ENCODE measurements at places on chromosomes 2 and 18.

DNA sequence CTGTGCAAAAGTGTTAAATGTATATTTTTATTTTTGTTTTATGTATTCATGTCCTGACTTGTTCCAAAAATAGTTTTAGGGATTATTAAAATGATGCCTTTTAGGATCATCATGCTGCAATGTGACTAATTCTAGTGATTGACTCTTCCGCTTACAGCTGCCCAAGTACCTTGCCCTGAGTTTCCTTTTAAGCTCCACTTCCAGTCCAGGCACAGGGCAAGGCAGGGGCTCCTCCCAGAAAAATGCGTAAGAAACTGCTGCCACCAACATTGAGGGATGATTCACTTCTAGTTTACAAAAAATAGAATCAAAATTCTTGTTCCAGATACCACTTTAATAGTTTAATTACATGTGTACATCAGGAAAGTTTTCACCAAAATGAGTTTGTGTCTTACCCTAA is 116.4 kb downstream of the IRS1 start:
- DNase-seq: no peak

- DNase-seq: no peak
Measured at GRCh38 chr18:3156325-3156640, 63.5 kb downstream of the MYOM1 start.

DNA sequence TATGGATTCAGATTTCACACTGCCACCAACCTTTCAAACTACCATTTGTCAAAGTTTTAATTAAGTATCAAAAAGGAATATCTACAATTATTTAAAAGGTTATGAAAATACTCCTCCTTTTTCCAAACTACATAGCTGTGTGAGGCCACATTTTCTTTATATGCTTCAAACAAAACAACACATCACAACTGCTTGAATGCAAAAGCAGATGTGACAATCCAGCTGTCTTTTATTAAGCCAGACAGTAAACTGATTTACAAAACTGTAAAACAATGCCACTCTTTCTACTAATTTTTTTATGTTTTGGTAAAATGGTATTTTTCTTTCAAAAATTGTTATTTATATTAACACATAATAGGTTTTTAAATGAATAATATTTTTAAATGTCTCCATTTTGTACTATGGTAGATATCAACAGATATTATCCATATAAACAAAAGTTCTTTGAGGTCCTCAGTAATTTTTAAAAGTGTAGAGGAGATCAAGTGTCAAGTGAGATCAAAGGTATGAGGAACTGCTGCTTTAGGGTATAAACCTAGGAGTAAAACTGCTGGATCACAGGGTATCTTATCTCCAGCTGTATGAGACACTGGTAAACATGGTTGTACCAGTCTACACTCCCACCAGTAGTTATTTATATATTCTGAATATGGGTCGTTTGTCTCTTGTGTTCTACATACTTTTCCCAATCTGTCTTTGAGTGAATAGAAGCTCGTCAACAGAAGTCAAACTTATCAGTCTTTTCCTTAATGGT is 68.8 kb upstream of the SERTAD2 start:
- DNase-seq: no peak

- DNase-seq: no peak
Measured at GRCh38 chr2:162234620-162235462, 8.4 kb downstream of the FAP start.

DNA sequence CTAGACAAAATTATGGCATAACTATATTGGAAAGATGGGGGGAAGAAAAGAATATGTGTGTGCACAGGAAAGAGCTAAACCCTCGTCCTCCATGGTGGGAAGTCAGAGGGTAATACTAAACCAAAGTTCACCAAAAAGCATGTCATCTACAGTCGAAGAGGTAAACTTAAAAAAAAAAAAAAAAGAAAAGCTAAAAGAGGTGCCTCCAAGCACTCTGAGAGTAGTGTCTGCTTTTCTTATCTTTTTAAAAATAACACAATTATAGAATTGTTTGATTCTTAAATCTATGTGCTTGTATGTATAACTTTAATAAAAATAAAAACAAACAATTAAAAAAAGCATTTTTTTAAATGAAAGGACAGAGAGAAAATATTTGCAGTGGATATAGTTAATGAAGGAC is 77.3 kb upstream of the MYCN start:
- DNase-seq: no peak

GRCh38 chr2:42967959-42968674 is 175.7 kb upstream of the HAAO start:
- DNase-seq: no peak

- no peak for DNase-seq
Measured at GRCh38 chr2:71540818-71541217, 87.5 kb downstream of the DYSF start.

DNA sequence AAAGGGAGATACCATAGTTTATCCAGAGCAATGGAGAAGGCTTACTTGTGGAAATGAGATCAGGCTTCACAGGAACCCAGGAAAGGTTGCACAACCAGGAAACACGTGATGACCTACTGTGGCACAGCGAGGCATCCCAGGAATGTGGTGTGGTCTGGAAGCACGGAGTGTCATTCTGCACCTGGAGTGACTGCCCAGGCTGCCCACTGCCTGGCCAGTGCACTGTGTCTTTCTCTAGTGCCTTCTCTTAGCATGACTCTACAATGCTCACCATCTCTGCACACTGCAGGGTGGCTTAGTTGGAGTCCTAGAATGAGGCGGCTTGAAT is 48.9 kb downstream of the CHST9 start:
- no peak for DNase-seq

DNA sequence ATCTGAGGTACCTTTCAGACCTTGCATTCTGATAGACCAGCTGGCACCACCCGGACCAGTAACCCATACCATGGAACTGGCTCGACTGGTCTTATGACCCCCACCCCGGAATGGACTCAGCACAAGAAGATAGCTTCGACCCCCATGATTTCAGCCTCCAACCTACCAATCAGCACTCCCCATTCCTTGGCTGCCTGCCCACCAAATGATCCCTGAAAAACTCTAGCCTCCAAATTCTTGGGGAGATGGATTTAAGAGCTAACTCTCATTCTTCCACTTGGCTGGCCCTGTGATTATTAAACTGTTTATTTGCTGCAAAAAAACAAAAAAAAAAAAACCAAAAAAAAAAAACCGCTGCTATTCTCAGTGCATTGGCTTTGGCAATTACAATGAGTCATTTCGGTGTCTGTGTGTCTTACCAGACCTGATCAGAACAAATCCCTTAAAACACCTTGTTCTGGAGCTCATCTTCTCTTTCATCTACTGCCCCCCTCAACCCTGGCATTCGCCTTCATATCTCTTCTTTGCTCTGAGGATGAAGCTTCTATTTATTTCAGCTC is 60.1 kb upstream of the KIF5C start:
- no peak for DNase-seq

- no peak for DNase-seq
Measured at GRCh38 chr18:72866442-72866900, 1.3 kb downstream of the NETO1 start.

DNA sequence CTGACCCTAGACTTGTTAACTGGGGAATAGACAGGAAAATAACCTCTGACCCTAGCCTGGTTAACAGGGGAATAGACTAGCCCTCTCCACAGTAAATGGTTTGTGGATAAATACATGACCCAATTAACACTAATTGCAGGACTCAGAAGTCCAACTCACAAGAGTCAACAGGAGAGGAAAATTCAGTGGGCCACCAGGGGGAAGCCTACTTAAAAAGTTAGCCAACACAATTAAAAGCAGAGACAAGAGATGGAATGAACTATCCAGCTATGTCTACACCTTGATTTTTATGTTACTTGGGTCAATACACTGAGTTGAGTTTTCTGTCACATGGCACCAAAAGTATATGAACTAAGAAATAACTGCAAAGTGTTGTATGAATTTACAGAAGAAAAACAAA is 158.8 kb upstream of the SLC39A10 start:
- peak; percentile 55 for DNase-seq

GRCh38 chr2:150133623-150134022 is 353.8 kb downstream of the RND3 start:
- DNase-seq: peak; percentile 60

DNA sequence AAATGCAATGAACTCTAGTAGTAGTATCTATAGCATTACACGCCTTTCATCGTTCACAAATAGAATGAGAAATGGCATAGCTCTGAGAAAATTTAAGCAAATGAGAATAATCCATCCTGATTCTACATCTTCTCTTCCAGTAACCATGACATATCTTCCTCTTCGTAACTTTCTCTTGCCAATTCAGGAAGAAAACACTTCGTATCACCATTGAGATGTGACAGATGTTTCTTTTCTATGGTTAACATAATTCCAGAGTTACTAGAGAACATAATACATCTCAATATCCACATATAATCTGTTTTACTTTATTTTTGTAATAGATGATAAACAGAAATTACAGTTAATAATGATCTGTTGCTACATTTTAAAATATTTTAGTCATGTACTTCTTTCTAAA is 1527.4 kb downstream of the LRP1B start:
- DNase-seq: no peak

GRCh38 chr2:226802573-226802972 is 3.0 kb upstream of the IRS1 start:
- peak; percentile 82 for DNase-seq

DNA sequence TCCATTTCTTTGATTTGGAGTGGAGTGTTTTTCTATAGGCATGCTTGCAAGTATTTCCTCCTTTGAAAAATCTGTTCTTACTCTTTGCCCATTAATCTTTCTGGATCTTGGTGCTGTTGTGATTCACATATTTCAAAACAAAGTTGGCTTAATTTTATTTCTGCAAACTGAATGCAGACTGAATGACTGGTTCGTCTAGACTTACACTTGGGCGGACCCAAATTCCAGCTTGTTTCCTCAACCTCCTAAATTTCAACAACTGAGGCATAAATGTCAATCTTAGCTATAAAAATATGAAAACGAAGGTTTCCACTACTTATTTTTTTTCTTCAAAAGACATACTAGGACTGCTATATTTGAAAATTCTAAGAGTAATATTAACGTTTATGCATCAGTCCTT is 59.0 kb downstream of the ANKRD44 start:
- no peak for DNase-seq

DNA sequence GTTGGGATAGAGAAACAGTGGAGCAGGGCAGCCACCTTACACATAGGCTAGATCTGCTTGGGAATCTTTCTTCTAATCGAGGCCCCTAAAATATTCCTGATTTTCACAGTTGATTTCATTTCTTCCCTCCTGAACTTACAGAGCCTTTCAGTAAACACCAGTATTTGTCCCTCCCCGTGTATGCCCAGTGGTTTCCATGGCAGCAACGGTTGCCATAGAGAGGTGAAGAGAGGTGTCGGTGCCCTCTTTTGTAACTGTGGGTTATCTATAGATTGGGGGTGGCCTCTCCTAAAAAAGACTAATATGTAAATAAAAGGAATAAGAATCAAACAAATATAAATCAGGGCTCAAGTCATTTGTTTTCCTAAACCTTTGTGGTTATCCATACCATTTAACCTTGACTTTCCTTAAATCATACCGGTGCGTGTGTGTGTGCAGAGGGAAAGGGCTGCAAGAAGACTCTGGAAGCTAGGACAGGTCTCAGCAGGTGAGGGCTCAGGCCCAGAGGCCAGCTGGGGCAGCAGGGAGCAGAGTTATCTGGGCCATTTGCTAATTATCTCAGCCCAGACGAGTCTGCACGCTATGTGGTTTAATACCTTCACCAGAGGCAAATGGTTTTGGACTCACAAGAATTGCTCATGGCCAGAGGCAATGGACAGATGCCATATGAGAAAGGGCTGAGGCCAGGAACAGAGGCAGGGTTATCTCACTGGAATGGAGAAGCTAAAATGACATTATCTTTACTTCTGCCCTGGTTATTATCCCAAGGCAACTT is 35.5 kb downstream of the LIPG start:
- DNase-seq: peak; percentile 59

DNA sequence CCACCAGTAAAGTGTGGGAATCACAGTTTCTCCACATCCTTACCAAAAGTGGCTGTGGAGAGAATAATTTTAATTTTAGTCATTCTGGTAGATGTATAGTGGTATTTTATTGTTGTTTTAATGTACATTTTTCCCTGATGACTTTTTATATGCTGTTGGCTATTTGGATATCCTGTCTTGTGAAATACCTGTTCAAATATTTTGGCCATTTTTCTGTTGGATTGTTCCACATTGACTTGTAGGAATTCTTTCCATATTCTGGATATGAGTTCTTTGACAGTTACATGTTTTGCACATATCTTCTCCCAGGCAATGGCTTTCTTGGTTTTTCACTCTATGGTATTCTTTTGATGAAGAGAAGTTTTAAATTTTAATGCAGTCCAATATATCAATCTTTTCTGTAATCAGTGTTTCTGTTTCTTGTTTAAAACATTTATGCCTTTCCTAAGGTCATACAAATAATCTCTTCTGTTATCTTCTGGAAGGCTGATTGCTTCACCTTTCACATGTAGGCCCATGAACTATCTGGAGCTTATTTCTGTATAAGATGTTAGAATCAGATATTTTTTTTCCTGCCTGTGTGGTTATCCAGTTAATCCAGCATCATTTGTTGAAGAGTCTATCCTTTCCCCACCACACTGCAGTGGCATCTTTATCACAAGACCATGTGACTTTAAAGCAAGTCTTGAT is 19.0 kb downstream of the AFTPH start:
- no peak for DNase-seq

- DNase-seq: peak; percentile 56
Measured at GRCh38 chr2:33765122-33765521, 166.0 kb upstream of the FAM98A start.

DNA sequence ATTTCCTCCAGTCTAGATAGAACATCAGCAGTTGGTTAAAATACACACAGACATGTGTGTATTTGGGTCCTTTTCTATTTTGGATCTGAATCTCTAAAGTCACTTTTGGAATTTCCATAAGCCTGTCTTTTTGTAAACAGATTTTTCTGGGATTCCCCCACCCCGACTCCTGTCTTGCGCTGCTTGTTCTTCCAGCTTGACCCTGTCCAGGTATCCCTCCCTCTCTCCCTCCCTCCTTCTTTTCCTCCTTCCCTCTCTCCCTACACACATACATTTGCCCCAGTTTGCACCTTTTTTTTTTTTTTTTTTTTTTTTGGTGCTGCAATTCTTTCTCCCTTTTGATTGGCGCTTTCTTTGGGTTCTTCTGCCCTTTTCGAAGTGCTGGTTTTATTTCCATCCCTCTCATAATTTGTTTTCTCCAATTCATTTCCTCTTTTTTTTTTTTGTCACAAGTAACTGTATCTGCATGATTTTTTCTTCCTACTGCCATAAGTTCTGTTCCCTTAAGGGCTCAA is 114.8 kb upstream of the SERTAD2 start:
- no peak for DNase-seq

GRCh38 chr2:21429747-21430146 is 306.0 kb downstream of the TDRD15 start:
- no peak for DNase-seq

Measured in SK-MEL-5 (cell line).